ENCODE measurements at places on chromosomes 6 and 20.

DNA sequence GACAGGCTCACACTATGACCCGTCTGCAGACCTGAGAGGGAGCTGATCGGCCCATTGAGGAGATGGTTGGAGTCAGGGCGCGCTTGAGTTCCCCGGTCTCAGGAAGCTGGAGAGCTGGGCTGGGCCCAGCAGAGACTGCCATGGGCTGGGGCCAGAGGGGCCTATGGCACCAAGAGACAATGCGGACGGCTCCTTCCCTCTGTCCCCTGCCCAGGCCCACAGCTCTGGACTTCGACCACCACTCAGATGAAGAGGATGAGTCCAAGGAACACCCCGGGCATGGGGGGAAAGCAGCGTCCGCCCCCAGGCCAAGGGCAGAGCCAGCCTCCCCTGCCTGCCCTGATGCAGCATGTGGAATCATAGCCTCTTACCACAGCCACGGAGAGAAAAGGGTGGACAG is 40.2 kb upstream of the PHACTR3 start:
- no peak for DNase-seq

DNA sequence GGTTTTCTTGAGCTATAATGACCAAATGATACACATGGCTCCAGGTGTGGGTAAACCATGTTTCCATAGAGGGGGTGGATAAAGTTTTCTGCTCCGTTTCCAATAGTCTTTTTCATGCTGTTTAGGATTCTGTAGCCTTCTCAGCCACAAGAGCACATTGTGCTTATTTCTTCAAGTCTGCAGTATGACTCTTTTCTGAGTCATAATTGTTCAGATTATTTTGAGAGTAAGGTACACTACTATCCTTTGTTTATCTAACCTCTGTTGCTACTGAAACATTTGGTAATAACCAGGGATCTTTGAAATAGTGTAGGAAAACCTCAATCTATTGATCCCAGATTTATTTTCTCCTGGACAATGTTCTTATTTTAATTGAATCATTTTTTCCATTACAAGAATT is 247.9 kb upstream of the BMP2 start:
- peak; percentile 92 for DNase-seq

- peak; percentile 72 for DNase-seq
Observed at GRCh38 chr6:90393232-90393884, 96.7 kb upstream of the BACH2 start.

GRCh38 chr6:169803271-169803811 is 51.9 kb downstream of the ERMARD start:
- no peak for DNase-seq

DNA sequence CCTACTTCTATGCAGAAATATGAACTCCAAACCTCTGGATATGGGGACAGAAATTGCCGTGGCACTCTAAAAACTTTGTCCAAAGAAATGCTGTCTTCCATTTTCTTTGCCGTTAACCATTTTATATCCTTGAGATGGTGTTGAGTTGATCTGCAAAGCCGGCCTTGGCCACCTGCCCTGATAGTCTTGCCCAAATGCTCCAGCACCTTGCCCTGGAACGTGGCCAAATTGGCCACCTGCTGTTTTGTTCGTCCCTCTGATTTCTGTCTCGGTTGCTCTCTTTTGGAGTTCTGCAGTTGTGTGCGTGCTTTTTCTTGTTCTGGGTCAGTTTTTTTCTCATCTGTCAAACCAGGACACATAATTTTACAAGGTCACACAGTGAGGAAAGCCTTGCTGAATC is 239.7 kb upstream of the GMDS start:
- DNase-seq: no peak

GRCh38 chr6:40308533-40309306 is 278.4 kb downstream of the LRFN2 start:
- DNase-seq: peak; percentile 5

- no peak for DNase-seq
Observed at GRCh38 chr20:46311039-46311650, 2.8 kb upstream of the CDH22 start.

DNA sequence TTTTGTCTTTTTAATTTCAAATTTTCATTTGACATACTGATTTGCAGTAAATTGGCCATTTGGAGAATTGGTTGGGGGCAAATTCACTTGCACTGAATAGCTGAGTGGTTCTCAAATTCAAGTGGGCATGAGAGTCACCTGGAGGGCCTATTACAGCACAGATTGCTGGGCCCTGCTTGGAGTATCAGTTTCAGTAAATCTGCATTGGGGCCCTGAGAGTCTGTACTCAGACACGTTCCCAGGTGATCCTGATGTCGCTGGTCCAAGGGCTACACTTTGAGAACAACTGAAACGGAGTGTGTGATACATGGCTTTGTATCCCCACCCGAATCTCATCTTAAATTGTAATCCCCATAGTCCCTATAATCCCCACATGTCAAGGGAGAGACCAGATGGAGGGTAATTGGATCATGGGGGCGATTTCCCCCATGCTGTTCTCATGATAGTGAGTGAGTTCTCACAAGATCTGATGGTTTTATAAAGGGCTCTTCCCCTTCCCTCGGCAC is 115.9 kb downstream of the KLHL32 start:
- DNase-seq: no peak

GRCh38 chr20:59835057-59835447 is 98.4 kb downstream of the SYCP2 start:
- peak; percentile 15 for DNase-seq

GRCh38 chr6:126716032-126716431 is 376.1 kb downstream of the CENPW start:
- DNase-seq: no peak

- no peak for DNase-seq
Observed at GRCh38 chr6:111862741-111863140, 10.5 kb downstream of the FYN start.

All from astrocyte of the spinal cord (primary cell).